ENCODE measurements at places on chromosomes 4 and X. TPM values are rescaled to one million over a fixed set of nuclear protein-coding genes. Genes with fewer than 3 reads are reported as not detected.

UGT2B15 gene
- total RNA-seq, result not detected

MFAP3L gene
- 1.1 TPM for total RNA-seq

SYN1 gene
- not detected for total RNA-seq

KLKB1 gene
- not detected for total RNA-seq

DBET gene
- not detected for total RNA-seq

MID1 gene
- total RNA-seq, result 36.6 TPM

UGT2B11 gene
- not detected for total RNA-seq

PPA2 gene
- total RNA-seq, result 62.6 TPM

NPFFR2 gene
- total RNA-seq, result not detected

AFM gene
- not detected for total RNA-seq

NRK gene
- under 0.01 TPM for total RNA-seq

ASMT gene
- not detected for total RNA-seq

MID1IP1 gene
- total RNA-seq, result 16.8 TPM

RNF128 gene
- total RNA-seq, result not detected

TCEANC gene
- 2.2 TPM for total RNA-seq

EVC2 gene
- 6.2 TPM for total RNA-seq

ABLIM2 gene
- 1.5 TPM for total RNA-seq

SERTM2 gene
- not detected for total RNA-seq

SLIT2 gene
- 1.6 TPM for total RNA-seq

PHOX2B gene
- total RNA-seq, result not detected

ABCG2 gene
- total RNA-seq, result 40.2 TPM

CSAG2 gene
- not detected for total RNA-seq

HPGDS gene
- total RNA-seq, result not detected

ZXDA gene
- 14.4 TPM for total RNA-seq

ZNF674 gene
- 5.5 TPM for total RNA-seq

F11 gene
- not detected for total RNA-seq

GLRA2 gene
- total RNA-seq, result not detected

SPACA5 gene
- not detected for total RNA-seq

TAF7L gene
- 0.38 TPM for total RNA-seq

DDX53 gene
- not detected for total RNA-seq

PDZD4 gene
- 0.33 TPM for total RNA-seq

TMEM47 gene
- 43.4 TPM for total RNA-seq

SULT1E1 gene
- total RNA-seq, result 23.8 TPM

SPATA18 gene
- 9.6 TPM for total RNA-seq

PDGFC gene
- total RNA-seq, result 8.8 TPM

AR gene
- 14.9 TPM for total RNA-seq

ARAP2 gene
- total RNA-seq, result not detected

NPY5R gene
- total RNA-seq, result not detected

NAP1L3 gene
- total RNA-seq, result 0.86 TPM

PDE6B gene
- 1.5 TPM for total RNA-seq

CYSLTR1 gene
- not detected for total RNA-seq

ADH1A gene
- not detected for total RNA-seq

TET2 gene
- 22.9 TPM for total RNA-seq

UGT2B10 gene
- total RNA-seq, result not detected

SLC25A31 gene
- total RNA-seq, result not detected

SMC1A gene
- 20.3 TPM for total RNA-seq

SLC9B1 gene
- 0.57 TPM for total RNA-seq

GAB1 gene
- total RNA-seq, result 57.4 TPM

TMSB15A gene
- 0.33 TPM for total RNA-seq

TMEM35A gene
- 2.9 TPM for total RNA-seq

DUX4 gene
- not detected for total RNA-seq

ADGRG2 gene
- total RNA-seq, result not detected

FAM9C gene
- not detected for total RNA-seq

FAAH2 gene
- total RNA-seq, result 0.33 TPM

XKRX gene
- under 0.01 TPM for total RNA-seq

INPP4B gene
- 10.2 TPM for total RNA-seq

TMEM150C gene
- 5.9 TPM for total RNA-seq

RTL3 gene
- under 0.01 TPM for total RNA-seq

All from vein endothelial cell (primary cell).